ENCODE measurements at places on chromosomes 11 and 22.

GRCh38 chr11:26410706-26411366 is 78.9 kb downstream of the ANO3 start:
- DNase-seq: no peak

- no peak for DNase-seq
Measured at GRCh38 chr11:7851391-7851790, 54.6 kb upstream of the OR5P2 start.

GRCh38 chr22:37454857-37455686 is 27.8 kb upstream of the ELFN2 start:
- DNase-seq: no peak

DNA sequence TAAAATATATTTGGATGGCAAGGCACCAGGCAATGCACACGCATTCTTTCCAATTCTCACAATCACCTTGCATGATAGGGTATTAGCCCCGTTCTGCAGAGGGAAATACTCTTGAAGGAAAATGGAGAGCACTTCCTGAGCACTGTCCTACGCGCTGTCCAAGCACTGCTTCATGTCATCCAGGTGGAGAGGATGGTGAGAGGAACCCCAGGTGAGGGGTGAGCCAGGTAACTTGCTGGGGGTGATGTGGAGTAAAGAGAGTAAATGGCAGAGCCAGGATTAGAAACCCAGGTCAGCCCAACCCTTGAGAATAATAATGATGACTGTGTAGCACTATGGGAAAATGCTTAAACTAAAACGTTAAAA is 711 bp upstream of the PACSIN2 start:
- DNase-seq: no peak

DNA sequence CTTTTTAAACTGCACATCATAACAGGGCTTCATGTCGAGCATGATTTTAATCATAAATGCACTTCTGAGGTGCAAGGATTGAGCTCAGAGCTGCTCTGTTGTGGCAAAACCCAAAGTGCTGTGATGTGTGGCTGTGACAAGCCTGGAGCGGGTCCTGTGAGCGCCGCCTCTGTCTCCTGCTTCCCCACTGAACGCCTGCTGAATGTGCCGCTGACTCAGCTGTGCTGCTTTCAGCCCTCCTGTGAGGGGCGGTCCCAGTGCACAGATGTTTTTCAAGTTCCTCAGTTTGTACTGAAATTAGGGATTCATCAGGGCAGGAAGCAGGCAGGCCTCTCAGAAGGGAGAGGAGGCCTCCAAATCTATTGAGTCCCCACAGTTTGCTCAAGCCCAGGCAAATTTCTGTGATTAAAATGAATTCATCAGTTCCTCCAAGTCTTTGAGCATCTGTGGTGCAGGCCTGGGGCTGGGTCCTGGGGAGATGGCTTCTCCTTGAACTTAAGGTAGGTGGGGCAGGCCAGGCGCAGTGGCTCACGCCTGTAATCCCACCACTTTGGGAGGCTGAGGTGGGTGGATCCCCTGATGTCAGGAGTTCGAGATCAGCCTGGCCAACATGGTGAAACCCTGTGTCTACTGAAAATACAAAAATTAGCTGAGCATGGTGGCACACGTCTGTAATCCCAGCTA is 3.0 kb upstream of the GTSE1 start:
- no peak for DNase-seq

DNA sequence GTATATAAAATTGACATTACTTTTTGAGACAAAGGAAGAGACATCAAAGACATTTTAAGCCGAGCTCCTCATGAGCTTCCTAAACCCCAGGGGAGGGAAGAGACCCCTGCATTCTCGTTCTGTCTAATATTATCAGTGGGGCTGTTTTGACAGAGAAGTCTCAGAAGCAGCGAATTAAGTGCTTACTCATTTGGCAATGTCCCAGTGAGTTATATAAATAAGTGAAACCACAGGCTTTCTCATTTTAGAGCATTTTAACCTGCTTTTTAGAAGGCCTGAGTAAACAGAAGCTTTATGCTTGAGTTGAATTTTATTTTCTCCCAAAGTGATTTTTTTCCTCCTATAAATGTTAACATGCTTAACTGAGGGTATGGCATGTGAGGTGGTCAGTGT is 23.2 kb upstream of the C1QTNF4 start:
- no peak for DNase-seq

DNA sequence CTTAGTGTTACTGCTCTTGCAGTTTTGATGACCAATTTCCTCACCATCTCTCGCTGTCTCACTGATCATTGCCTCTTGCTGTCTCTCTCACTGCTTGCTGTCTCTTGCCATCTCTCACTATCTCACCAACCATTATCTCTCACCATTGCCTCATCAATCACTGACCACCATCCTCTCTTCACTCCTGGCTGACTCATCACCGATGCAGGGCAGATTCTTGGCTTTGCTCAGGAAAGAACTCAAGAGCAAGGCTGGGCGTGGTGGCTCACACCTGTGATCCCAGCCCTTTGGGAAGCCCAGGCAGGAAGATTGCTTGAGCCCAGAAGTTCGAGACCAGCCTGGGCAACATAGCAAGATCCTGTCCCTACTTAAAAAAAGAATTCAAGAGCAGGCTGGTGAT is 66.3 kb upstream of the SYN3 start:
- DNase-seq: no peak

Data from activated T-cell treated with anti-CD3 and anti-CD28 coated beads for 4 hours (primary cell).